ENCODE measurements at places on chromosomes 5 and 9.

- no peak for DNase-seq
Observed at GRCh38 chr5:10801931-10802666, 41.1 kb upstream of the DAP start.

DNA sequence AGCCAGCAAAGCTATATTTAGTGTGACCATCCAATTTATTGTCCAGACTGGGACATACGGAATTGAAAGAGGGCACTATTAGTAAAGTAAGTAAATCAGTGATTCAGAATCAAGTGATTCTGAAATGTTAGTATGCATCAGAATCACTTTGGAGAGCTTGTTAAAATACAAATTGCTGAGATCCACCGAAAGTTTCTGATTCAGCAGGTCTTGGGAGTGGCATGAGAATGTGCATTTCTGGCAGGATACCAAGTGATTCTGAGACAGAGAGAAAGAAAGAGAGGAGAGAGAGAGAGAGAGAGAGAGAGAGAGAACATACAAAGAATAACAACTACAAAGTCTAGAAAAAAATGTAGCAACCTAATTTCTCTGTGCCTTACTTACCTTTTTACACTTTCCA lies 65.4 kb upstream of the ASTN2 start:
- DNase-seq: no peak

GRCh38 chr9:135348076-135348787 lies 131.3 kb upstream of the PPP1R26 start:
- no peak for DNase-seq

- DNase-seq: no peak
Observed at GRCh38 chr5:57600321-57600720, 117.7 kb upstream of the ACTBL2 start.

GRCh38 chr9:106920091-106920490 lies 57.1 kb downstream of the ZNF462 start:
- DNase-seq: no peak

GRCh38 chr9:82101475-82101874 lies 112.9 kb downstream of the SPATA31D1 start:
- DNase-seq: no peak

GRCh38 chr5:161027763-161028162 lies 175.8 kb upstream of the ATP10B start:
- no peak for DNase-seq

DNA sequence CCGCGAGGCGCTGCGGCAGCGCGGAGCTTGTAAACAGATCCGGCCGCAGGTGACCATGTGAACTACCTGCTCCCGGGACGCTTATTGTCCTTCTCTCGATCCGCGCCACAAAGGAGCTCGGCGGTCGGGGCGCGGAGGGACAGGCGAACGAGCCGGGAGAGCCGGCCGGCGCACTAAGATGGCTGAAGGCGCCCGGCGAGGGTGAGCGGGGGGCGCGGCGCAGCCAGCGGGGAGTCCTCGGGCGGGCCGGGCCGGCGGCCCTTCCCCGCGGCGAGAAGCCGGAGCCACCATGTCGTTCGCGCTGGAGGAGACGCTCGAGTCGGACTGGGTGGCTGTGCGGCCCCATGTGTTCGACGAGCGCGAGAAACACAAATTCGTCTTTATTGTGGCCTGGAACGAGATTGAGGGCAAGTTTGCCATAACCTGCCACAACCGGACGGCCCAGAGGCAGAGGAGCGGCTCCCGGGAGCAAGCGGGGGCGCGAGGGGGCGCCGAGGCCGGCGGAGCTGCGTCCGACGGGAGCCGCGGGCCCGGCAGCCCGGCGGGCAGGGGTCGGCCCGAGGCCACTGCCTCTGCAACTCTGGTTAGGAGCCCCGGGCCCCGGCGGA lies 535 bp downstream of the JMY start:
- peak; percentile 44 for DNase-seq

GRCh38 chr9:25212361-25212760 lies 465.9 kb downstream of the TUSC1 start:
- DNase-seq: no peak

DNA sequence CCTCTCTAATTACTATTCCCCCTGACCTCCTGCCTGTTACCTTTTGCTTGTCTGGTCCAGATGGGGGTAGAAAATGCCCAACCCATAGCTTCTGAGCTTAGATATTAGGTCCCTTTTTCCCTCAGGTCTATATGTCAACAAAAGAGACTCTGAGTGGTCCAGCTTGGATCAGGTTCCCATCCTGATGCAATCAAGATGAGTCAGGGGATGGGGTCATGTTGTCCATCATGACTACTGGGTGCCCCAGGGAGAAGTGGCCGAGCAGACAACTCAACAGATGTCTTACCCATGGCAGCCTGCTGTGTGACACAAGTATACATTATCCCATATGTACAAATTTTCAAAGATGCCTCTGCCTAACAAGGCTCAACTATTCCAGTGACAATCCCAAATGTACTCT lies 9.1 kb upstream of the ANKH start:
- no peak for DNase-seq

GRCh38 chr9:21141427-21141882 lies at the start of gene IFNW1:
IFNW1 (minus strand) TSS chr9:21141832; CDS start chr9:21141570, 262 bp downstream.
- DNase-seq: no peak

DNA sequence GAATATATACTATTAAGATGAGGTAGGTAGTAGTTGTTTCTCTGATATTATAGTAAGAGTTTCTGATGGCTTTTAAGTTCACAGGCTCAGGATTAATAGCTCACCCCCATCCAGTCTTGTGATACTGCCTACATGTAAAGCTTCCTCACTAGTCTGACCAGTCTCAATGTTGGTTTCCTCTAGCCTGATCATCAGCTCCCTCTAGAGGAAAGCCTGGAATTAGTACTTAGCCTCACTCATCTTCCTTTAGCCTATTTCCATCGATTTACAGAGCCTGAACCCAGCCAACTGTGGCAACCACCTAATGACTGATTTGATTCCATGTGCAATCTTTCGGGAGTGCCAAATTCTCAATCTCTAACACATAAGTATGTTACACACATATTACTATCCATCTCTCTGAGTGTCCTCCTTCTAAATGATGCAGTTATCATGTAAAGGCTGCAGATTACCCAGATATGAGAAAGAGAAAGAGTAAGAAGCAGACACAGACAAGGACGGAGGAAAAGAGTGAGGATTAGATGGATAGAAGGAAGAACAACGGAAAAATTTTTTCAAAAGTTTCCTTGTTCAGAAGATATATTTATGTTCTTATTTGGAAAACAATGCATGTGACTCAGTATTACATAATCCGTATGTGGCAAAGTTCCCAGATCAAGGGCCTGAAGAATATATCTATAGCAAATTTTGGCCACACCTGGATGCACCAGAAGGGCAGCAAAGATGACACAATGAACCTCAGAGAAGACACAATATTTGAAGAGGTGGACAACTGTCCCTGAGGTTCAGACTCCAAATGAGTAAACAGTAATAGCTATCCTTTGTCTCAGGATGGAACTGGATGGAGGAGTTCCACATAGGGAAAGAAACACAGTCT lies 333.7 kb downstream of the ELAVL2 start:
- DNase-seq: no peak

- no peak for DNase-seq
Observed at GRCh38 chr5:168819004-168819621, 239.9 kb upstream of the PANK3 start.

DNA sequence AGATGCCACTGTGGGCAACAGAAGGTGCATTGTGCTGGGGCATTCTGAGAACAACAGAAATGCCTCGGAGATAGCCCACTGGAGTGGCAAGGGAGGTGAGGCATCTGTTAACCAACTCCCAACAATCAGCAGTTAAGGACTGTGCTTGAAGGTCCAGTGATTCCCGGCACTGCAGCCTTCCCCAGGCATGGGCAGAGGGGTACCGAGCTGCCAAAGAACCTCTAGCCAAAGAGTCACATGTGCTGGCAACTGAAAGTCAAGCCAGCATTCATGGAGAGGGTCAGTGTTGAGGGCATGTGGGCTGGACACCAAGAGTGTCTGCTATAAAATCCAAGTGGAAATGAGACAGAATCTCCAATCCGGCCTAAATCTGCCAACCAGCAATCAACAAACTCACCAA lies 149.6 kb downstream of the ASTN2 start:
- no peak for DNase-seq

DNA sequence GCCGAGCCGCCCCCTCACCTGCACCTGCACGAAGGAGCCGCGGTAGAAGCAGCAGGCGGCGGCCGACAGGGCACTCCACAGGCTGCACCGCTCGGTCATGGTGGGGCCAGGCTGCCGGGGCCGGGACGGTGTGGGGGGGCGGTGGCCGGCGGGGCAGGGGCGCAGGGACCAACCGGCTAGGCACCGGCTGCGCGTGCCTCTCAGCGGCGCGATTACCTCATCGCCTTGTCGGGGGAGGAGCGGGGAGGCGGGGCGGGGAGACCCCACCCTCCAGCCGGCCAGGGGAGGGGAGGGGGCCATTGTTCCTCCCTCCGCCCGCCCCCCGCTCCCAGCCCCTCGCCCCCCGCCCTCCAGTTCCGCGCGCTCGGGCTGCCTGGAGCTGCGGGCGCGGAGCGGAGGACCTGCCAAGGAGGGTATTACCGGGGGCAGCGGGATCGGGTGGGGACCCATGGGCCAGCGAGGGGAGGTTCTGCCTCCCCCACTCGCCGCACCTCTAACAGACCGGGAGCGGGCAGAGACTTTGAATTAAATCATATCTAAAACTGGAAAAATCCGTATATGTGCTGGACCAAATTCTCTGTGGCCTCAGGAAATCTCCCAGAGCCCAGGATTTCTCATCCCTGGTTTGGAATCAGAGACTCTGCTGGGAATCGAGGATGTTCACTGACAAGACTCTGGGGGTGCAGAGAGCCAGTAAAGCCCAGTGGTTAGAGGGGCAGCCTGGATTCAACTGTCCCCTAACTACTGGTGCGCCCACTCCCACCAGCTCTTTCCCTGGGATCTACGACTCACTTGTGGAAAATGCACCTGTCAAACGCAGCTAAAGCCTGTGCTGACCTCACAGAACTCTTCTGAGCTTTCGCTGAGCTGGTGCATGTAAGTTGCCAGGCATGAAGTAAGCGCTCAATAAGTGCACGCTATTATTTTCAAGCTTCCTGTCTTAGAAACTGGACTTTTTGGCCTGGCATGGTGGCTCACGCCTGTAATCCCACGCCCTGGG lies 20.3 kb upstream of the TOR2A start:
- no peak for DNase-seq

GRCh38 chr9:133474215-133474614 lies 4.7 kb downstream of the SLC2A6 start:
- no peak for DNase-seq

GRCh38 chr9:115162946-115163345 lies 45.0 kb upstream of the TNC start:
- no peak for DNase-seq

- no peak for DNase-seq
Observed at GRCh38 chr9:81599837-81600236, 89.5 kb downstream of the TLE1 start.

GRCh38 chr9:124008303-124008693 lies 3.3 kb upstream of the LHX2 start:
- no peak for DNase-seq

GRCh38 chr5:6737043-6737941 lies 24.1 kb downstream of the TENT4A start:
- no peak for DNase-seq

DNA sequence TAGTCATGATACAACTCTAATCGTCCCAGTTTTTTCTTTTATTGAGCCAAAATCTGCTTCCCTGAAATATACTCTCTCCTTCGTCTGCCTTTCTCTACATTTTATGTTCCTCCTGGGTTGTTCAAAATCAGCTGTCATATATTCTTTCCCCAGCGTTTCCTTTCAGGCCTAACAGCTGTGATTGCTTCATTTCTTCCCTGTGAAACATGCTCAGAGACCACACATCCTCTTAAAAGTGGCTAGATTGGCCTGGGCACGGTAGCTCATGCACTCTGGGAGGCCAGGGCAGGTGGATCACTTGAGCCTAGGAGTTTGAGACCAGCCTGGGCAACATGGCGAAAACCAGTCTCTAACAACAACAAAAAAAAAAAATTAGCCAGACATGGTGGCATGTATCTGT lies 25.1 kb downstream of the NFX1 start:
- DNase-seq: no peak

All from activated naive CD4-positive, alpha-beta T cell treated with anti-CD3 and anti-CD28 coated beads, Interleukin-2, amount 50 U/mL, for 16 hours (primary cell).